GM04503 (cell line): ENCODE measurements at places on chromosomes 6 and 20.

GRCh38 chr6:1851681-1852456, 242.2 kb downstream of the FOXC1 start:
- DNase-seq, result no peak

GRCh38 chr6:124470803-124471202, 491.4 kb upstream of the RNF217 start:
- DNase-seq, result no peak

DNA sequence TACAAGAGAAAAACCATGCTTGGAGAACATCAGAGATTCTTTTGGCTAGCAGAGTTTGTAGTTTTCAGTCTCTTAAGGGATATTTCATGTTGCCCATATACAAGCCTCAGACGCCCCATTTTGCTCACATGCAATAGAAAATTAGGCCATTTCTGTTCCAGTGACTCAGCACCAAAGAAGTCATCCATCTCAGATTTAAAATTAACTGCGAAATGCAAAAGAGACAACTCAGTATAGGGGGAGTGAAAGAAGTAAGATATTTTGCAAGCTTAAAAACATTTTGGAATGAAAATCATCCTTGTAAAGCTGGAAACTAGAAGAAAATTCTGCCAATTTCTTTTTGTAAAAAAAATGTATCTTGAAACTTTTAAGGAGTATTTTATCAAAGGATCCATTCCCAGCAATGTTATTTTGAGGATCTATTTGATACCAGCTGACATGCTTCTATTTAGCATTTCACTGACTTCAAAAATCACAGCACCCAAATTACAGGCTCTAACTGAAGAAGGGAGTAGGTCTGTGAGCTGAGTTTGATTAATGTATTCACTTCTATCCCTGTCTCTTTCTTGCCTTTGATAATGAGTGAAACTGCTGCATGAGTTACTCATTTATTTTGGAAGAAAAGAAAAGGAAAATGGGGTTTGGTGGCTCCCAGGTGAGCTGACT, 223.7 kb upstream of the SULF2 start:
- DNase-seq, result peak; percentile 77

- no peak for DNase-seq
These were observed 72.4 kb downstream of the ASCC3 start for GRCh38 chr6:100808638-100809275.

DNA sequence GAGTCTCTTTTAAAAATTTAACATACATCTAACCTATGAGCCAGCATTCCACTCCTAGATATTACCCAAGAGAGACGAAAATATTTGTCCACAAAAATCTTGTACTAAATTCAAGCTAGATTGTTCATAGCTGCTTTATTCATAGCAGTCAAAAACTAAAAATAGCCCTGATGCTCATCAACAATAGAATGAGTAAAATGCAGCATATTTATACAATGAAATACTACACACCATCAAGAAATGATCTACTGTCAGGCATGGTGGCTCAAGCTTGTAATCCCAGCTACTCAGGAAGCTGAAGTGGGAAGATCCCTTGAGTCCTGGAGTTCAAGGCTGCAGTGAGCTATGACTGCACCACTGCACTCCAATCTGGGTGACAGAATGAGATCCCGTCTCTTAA, 22.0 kb upstream of the SRC start:
- DNase-seq, result peak; percentile 91

DNA sequence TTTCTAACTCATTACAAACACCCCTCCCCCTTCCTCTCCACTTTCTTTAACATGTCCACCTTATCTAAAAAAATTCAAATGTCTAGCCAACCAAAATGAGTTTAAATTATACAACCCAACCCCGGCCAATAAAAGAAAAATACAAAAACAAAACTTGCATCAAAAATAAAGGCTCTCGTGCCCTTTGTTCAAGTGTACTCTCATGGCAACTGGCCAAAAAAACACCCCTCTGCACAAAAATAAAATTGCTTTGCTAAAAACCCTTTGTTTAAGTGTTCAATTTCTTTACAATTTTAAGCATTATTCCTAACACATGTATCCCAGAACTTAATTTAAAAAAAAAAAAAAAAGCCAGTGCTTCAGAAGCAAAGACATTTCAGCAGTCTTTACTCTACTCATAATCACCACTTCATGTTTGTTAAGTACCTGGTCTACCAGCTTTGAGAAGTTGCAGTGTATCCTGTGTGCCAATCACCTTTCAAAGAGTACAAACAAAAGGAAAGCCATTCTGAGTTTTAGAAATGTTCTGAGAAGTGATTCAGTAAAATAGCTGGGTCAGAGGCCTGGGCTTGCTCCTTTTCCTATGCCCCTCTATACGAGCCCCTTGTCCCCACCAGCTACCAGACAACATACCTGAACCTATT, 87.5 kb downstream of the MDN1 start:
- DNase-seq, result no peak

- no peak for DNase-seq
These were observed 149.0 kb upstream of the FUT9 start for GRCh38 chr6:95866732-95867131.

GRCh38 chr6:156789081-156789943, 12.1 kb downstream of the ARID1B start:
- DNase-seq, result no peak

DNA sequence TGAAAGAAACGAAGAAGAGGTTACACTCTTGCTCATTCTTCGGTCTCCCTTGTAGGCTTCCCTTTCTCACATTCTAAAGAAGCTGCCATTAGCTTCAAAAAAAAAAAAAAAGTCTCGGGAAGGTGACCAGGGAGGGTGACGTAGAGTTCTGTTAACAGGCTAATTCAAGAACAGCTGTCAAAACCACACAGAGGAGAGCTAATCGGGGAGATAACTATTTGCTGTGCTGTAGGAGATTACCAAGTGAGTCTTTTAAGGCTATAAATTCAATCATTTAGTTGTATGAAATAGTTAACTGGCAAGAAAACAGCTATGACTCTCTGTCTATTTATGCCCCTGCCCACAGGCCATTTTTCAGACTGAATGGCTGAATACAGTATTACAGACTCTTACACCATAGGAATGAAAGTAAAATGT, 256.8 kb downstream of the SYNE1 start:
- peak; percentile 75 for DNase-seq

GRCh38 chr6:129661536-129662405, 48.2 kb downstream of the ARHGAP18 start:
- no peak for DNase-seq

DNA sequence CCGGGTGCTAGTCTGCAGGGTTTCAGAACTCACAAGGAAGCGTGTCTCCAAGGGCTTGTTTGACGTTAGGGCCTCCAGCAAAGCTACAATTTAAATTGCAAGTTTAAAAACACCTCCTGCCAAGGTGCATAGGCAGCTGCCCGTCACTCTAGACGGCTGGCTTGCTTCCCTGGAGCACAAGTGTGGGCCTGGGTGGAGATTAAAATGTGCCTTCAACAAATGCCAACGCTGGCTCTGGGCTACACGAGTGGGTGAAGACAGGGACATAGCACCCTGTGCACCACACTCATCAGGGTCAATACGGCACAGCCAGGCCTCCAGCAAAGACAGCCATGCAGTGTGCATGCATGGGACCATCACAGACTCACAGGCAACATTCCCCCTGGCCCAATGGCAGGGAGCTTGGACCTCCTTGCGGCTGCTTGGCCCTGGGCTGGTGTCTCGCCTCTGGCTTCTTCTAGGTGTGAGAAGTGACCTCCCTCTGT, 48.4 kb upstream of the FRMD1 start:
- DNase-seq, result no peak

GRCh38 chr6:163732479-163732878, 318.0 kb downstream of the QKI start:
- no peak for DNase-seq
